ENCODE measurements at places on chromosomes 7 and 10. TPM values are rescaled to one million over a fixed set of nuclear protein-coding genes. Genes with fewer than 3 reads are reported as not detected.

- no peaks in the 10 kb centered on the region for H3K36me3 ChIP-seq
- DNase-seq, result no peak
- H3K4me3 ChIP-seq, result no peak overlapping the region
- H3K4me1 ChIP-seq, result no peaks in the 10 kb centered on the region
These were observed 47.9 kb downstream of the MKI67 start for GRCh38 chr10:128078136-128078969.

GRCh38 chr7:134022286-134022911, 104.7 kb upstream of the LRGUK start:
- no peak overlapping the region for H3K4me3 ChIP-seq
- no peaks in the 10 kb centered on the region for H3K27me3 ChIP-seq
- no peaks in the 10 kb centered on the region for H3K36me3 ChIP-seq
- DNase-seq, result peak; percentile 8

- no peak overlapping the region for H3K27ac ChIP-seq
- H3K4me3 ChIP-seq, result no peak overlapping the region
- H3K4me1 ChIP-seq, result no peaks in the 10 kb centered on the region
These were observed 66.6 kb downstream of the MTPN start for GRCh38 chr7:135910393-135911036.

DNA sequence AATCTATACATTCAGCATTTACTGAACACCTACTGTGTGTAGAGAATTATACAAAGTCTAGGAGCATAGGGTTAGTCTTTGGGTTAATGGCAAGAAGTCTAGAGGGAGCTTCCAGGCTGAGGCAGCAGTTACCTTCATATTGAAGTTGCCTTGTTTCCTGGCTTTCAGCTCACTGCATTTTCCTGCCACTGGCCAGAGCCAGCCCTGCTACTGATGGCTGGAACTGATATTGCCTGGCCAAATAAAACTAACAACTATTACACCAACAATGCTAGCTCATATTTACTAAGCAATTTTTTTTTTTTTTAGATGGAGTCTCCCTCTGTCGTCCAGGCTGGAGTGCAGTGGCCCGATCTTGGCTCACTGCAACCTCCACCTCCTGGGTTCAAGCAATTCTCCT, 165.7 kb upstream of the ITGB1 start:
- peaks cover 31% of the 10 kb centered on the region for H3K4me1 ChIP-seq
- H3K4me3 ChIP-seq, result no peak overlapping the region
- H3K27me3 ChIP-seq, result no peaks in the 10 kb centered on the region
- H3K36me3 ChIP-seq, result no peaks in the 10 kb centered on the region

DNA sequence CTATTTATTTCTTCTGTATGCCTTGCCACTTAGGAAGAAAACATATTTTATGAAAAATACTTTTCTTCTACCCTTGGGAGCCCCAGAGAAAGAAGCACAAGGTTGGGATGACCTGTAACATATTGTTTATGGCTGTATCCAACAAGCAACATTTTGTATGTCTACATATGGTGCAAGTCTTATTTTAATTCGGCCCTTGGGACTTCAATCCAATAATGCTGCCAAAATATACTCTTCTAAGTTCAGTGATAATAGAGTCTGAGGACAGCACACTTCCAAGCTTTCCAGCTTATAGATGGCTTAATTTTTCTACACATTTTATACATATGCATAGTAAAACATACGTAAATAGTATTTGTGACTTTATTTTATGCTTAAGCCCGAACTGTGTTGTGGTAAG, 318.5 kb upstream of the SEMA3A start:
- H3K36me3 ChIP-seq, result no peaks in the 10 kb centered on the region
- peaks cover 4% of the 10 kb centered on the region for H3K4me1 ChIP-seq
- no peak overlapping the region for H3K27ac ChIP-seq
- no peaks in the 10 kb centered on the region for H3K27me3 ChIP-seq

DNA sequence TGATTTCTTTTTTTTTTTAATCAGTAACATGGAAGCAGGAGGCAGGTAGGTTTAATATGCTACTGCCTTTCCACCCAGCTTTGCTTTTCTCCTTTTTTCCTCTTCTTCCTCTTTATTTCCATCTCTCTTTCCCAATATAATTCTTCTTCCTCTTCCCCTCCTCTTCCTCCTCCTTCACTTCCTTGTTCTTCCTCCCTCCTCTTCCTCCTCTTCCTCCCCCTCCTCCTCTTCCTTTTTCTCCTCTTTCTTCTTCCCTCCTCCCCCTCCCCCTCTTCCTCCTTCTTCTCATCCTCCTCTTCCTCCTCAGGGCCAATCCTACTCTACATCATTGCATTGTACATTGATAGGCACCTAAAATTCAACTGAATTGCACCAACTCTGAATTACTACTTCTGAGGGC, 11.4 kb downstream of the ZNF503 start:
- no peak for DNase-seq
- H3K4me1 ChIP-seq, result peaks cover 4% of the 10 kb centered on the region
- no peak overlapping the region for H3K4me3 ChIP-seq
- H3K36me3 ChIP-seq, result no peaks in the 10 kb centered on the region
- no peak overlapping the region for H3K27ac ChIP-seq
- peaks cover 5% of the 10 kb centered on the region for H3K27me3 ChIP-seq

- no peaks in the 10 kb centered on the region for H3K36me3 ChIP-seq
- no peaks in the 10 kb centered on the region for H3K4me1 ChIP-seq
- no peak overlapping the region for H3K27ac ChIP-seq
- no peaks in the 10 kb centered on the region for H3K27me3 ChIP-seq
- DNase-seq, result no peak
These were observed 276.5 kb downstream of the PTPRN2 start for GRCh38 chr7:158310924-158311666.

DNA sequence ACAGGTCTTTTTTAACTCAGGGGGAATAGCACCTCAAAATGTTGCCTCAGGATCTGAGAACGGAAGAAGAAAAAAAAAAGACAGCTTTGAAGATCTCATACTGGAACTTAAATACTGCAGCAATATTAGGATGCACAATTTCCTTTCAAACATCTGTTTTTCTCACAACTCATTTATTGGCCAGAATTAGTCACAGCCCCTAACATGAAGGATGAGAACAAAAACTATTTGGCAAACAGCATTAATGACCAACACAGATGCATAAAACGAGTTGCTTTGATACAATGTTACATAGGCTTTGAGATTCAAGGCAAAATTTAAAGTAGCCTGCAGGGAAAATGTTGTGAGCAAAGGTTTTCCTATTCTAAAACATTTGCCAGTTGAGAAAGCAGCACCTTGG, 36.5 kb downstream of the JMJD1C start:
- no peak overlapping the region for H3K4me3 ChIP-seq
- no peaks in the 10 kb centered on the region for H3K27me3 ChIP-seq
- no peaks in the 10 kb centered on the region for H3K36me3 ChIP-seq
- H3K4me1 ChIP-seq, result peaks cover 19% of the 10 kb centered on the region
- peak overlapping the region; percentile 55 for H3K27ac ChIP-seq
- peak; percentile 71 for DNase-seq

DNA sequence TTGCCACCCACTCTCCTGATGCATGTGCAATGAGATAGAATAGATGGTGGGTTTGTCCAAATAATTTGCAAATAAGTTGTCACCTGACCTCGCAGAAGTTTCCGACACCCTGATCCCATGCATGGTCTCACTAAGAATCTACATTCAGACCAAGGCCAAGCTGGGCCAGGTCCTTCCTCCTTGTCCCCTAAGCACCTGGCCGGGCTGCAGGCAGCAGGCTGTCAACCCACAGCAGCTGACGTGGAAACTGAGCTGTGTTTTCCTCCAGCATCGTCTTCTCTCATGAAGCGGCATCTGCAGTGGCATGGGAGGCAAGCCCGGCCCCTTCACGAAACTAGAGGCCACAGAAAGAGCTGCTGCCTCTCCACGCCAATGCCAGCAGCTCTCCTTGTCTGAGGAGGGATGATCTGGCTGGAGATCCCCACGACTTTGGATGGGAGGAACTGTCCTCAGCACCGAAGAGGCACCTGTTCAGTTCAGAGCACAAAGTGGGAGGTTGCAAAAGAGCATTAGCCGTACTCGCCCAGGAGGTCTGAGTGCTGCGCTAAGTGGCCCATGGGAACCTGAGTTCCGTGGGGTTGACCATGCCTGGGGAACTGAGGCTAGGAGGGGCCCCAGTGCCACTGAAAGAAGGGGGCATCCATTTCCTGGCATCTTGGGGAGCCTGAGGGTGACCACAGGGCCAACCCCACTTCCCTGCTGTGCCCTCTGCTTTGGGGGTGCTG, 110.5 kb upstream of the INSIG1 start:
- no peak overlapping the region for H3K4me3 ChIP-seq
- DNase-seq, result no peak
- no peaks in the 10 kb centered on the region for H3K36me3 ChIP-seq
- H3K27me3 ChIP-seq, result no peaks in the 10 kb centered on the region
- H3K27ac ChIP-seq, result no peak overlapping the region

DNA sequence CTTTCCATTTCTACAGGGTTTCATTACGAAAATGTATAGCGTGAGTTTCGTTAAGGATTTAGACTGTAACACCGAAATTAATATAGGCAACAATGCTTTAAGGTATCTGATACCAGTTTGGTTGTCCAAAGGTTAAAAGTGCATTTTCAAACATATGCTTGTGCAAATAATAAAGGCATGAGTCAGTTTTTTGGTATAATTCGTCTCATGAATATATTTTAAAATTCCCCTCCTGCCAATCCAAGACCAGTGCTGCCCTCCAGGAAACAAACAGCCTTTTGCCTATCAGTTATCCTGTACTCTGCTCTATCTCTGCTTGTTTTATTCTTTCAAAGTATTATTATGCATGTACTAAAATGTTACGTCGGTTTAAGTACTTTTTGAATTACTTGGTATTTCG, 2.0 kb downstream of the LCOR start:
- H3K4me1 ChIP-seq, result peaks cover 19% of the 10 kb centered on the region
- peak overlapping the region; percentile 67 for H3K4me3 ChIP-seq
- no peaks in the 10 kb centered on the region for H3K27me3 ChIP-seq
- peak overlapping the region; percentile 61 for H3K27ac ChIP-seq
- DNase-seq, result no peak

DNA sequence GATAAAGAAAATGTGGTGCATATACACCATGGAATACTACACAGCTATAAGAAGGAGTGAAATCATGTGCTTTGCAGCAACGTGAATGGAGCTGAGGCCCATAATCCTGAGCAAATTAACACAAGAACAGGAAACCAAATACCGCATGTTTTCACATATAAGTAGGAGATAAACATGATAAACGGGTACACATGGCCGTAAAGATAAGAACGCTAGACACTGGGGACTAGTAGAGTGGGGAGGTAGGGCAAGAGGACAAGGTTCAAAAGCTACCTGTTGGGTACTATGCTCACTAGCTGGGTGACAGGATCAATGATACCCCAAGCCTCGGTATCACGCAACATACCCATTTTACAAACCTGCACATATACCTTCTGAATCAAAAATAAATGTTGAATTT, 113.7 kb downstream of the CSTF2T start:
- H3K27ac ChIP-seq, result no peak overlapping the region
- no peaks in the 10 kb centered on the region for H3K27me3 ChIP-seq
- no peak overlapping the region for H3K4me3 ChIP-seq

NPTX2 gene
- total RNA-seq, result 2.4 TPM

LRRC17 gene
- 63.4 TPM for total RNA-seq

CYP3A5 gene
- total RNA-seq, result 0.07 TPM

Data from astrocyte (in vitro differentiated cells and primary cell).